Activated CD8-positive, alpha-beta T cell treated with anti-CD3 and anti-CD28 coated beads, Interleukin-2, amount 10 ng/mL, durations not matched to agents 7 days and 5 days (primary cell): ENCODE measurements at places on chromosomes 7 and 10.

GRCh38 chr7:142696456-142697179 lies 52.7 kb upstream of the PRSS1 start:
- no peak for DNase-seq

GRCh38 chr10:89870936-89871335 lies 169.5 kb downstream of the KIF20B start:
- DNase-seq: no peak

DNA sequence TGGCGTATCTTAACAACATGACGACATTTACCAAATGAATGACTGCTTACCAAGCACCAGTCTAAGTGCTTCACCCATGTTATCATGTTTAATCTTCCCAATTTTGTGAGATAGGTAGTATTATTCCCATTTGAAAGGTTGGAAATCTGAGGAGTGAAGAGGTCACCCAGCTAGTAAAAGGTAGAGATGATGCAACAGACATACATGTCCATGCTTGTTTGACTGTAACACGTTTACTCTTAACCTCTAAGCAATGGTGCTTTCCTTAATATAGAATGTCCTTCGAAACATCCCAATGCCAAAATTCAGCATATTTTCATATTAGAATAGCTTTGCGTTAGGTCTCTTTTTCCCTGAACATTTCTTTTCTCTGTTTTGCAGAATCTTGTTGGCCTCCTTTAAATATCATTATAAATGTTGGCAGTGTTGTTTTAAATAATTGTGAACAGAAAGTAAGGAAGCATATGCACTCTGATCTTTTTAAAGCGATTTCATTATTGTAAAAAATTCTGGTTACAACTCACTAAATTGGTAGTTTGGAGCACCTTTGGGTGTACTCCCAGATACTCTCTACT lies 722.8 kb downstream of the AUTS2 start:
- DNase-seq: no peak

DNA sequence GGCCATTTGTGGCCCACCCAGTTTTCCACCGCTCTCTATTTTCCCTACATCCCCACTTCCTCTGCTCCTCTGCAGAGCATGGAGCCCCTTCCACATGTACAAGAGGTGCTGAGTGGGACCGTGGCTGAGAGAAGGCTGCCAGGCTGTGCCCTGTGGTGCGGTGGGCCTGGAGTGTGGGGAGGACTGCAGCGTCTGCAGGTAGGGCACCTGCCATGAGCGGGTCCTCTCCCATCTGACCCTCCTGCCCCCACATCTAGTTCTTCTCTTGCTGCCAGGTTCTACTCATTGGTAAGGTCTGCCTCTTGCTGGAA lies 145.6 kb upstream of the FAM20C start:
- DNase-seq: no peak

DNA sequence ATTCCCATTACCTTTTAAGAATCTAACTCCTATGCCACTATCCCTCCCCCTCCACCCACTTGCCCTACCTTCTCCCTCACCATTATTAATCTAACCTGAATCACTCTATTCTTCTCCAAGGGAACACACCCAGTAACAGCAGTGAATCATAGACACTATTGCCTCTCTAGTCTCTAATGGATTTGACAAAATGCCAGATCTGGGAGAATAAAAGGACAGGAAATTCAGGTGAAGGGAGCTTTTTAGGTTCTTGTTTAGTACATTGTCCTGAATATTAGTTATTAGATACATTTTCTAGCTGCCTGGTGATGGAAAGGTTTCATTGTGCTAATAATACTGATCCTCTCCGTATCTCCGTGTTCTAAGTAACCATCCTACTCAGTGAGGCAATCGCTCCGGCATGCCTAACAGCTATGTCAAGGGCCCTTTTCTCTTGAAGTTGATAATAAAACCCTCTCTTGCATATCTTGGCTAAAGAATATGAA lies 4.1 kb upstream of the SFR1 start:
- no peak for DNase-seq

DNA sequence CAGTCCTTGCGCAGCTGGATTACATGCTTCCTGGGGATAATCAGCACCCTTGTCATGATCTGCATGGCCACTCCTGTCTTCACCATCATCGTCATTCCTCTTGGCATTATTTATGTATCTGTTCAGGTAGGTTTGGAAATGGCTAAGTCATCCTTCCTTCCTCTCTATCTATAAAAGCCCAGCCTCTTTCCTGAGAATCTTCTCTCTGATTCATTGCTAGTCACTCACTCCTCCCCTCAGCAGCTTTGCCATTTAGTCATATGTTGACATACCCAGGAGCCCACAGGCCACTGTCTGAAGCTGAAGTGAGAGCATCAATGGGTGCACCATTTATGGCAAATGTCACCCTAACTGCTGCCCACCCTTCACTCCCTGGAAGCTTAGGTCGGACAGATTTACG lies 52.0 kb downstream of the ABCC2 start:
- no peak for DNase-seq

- no peak for DNase-seq
Observed at GRCh38 chr7:109354000-109354399, 784.3 kb downstream of the DNAJB9 start.

DNA sequence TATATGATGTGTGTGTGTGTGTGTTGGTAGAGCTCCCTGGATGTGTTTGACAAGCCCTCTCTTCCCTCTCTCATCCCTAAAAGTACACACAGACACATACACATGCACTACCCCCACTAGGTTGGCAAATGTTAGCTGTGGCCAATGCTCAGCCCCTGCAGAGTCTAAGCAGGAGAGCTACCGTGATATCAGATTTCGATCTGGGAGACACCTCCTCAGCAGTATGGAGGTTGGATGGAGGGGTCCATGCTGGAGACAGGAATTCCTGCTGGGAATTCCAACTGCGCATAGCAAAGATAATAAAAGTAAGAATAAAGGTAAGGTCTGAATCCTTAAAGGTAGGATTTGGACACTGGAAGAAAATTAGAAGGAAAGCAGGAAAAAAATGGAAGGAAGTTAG lies 85.7 kb downstream of the C10orf90 start:
- no peak for DNase-seq

DNA sequence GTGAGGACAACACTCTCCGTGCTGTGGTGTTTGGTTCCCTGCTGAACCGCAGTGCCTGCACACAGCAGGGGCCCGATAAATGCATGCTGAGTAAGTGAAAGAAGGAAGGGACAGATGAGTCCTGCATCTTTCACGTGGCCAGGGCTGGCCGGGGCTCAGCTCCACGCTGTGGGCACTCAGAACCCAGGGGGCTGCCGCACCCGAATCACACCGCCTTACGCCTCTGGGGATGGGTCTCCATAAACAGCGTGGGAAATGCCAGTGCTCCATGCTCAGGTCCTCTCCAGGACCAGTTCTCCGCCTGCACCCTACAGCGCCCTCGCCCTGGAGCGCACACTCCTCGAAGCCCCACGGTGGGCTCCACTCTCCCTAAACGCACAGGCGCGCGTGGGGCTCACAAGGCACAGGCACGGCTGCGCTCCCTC lies 38.1 kb downstream of the RASGEF1A start:
- peak; percentile 52 for DNase-seq

GRCh38 chr10:14016931-14017333 lies 313.8 kb downstream of the FRMD4A start:
- DNase-seq: no peak

- no peak for DNase-seq
Observed at GRCh38 chr7:12754179-12754578, 66.7 kb downstream of the ARL4A start.

DNA sequence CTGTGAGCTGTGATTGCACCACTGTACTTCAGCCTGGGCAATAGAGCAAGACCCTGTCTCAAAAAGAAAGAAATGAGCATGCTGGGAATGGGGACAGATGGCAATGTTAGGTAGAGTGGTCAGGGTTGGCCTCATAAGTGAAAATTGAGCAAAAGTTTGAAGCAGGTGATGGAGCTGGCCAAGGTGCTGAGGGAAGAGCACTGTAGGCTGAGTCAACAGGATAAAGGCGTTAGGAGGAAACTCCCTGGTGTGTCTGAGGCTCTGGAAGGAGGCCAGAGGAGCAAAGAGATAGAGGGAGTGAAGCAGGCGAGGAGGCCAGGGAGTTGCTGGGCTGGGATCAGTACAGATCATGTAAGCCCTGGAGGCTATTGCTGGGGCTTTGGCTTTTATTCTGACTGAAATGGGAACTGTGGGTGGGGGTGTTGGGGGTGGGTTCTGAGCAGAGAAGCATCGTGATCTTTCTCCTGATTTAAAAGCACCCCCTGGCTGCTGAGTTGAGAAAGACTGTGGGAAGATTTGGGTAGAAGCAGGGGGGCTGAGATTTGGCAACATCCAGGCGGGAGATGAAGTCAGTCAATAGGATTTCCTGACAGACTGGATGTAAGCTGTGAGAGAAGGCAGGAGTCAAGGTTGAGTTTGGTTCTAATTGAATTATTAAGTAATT lies 52.5 kb upstream of the VKORC1L1 start:
- no peak for DNase-seq

DNA sequence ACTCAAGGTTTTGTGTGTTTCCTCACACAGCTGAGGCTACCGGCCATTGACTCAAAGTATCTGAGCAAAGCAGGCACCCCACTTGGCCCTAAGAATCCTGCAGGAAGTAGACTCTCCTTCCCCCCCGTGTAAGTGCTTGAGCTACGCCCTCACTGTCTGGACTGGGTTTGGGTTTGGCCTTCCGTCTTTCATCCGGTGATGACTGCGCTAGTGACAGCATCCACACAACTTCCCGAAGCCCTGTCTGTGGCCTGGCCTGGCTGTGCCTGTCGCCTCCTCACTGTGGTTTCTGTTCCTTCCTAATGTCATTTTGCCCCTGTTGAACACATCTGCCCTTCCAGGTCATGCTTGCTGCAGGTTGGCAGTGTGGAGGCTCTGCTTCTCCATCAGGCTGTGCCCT lies 14.5 kb downstream of the C7orf57 start:
- DNase-seq: no peak
